ENCODE measurements at places on chromosomes 11 and 22.

DNA sequence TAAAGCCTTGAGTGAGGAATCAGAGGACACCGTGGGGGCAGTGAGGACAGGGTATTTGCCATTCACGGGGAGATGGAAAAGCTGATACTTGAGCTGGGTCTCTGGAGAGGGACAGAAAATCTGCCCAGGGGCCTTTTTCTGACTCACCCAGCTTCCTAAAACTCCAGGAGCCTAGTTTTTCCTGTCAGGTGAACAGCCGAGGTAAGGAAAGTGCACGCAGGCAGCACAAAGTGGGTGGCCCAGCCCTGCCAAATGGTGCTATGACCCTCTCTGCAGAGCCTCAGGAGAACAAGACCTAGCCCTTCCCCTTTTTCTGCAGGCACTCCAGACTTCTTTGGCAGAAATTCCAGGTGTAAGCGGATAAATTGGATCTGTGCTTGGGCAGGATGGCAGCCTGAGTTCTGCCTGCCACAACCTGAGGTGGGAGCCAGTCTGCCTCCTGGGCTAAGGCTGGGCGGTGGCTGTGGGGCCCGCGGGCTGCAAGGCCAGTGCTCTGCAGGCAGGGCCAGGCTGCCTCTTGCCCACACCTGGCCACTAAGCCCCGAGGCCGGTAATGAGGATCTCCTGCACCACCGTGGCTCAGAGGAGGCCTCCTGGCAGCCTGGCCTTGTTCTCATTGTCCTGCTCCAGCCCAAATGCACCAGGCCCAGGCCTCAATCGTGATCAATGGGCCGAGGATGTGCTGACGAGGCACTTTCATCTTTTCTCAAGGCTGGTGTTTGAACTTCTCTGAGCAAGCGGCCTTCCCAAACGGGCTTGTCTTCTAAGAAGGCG, 72.9 kb upstream of the LMO1 start:
- no peak for DNase-seq

- no peak for DNase-seq
Observed at GRCh38 chr11:111541254-111542061, 938 bp downstream of the LAYN start.

DNA sequence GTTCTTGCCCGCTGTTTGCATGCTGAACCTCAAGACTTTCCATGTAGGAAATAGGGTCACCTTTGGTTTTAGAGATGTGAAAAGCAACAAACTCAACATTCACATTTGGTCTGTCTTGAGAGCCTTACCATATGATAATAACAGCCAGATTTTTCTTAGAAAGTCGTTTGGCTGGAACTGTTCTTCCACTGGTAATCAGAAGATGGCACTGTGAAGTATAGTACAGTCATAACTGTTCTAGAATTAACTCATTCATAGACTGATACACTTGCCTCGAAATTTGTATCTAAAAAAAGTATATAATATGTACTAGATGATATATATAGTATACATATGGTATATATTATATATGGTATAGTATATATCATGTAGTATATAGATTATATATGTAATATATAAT, 12.3 kb downstream of the LUZP2 start:
- no peak for DNase-seq

DNA sequence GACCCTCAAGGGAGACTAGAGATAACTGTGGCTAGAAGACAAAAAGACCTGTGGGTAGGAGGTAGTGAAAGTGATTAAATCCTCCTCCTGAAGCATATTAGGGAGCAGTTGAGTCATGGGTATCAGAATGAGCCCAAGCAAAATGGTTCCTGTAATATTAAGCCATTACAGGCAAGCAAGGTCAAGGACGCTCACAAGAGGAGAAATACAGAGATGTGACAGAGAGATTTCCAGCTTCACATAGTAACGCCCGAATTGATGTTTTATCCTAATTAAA, 77.7 kb downstream of the FAM76B start:
- DNase-seq = no peak

- peak; percentile 39 for DNase-seq
Observed at GRCh38 chr11:87421422-87421821, 383.7 kb downstream of the TMEM135 start.

GRCh38 chr11:119361056-119361787, 14.7 kb upstream of the MFRP start:
- peak; percentile 30 for DNase-seq

DNA sequence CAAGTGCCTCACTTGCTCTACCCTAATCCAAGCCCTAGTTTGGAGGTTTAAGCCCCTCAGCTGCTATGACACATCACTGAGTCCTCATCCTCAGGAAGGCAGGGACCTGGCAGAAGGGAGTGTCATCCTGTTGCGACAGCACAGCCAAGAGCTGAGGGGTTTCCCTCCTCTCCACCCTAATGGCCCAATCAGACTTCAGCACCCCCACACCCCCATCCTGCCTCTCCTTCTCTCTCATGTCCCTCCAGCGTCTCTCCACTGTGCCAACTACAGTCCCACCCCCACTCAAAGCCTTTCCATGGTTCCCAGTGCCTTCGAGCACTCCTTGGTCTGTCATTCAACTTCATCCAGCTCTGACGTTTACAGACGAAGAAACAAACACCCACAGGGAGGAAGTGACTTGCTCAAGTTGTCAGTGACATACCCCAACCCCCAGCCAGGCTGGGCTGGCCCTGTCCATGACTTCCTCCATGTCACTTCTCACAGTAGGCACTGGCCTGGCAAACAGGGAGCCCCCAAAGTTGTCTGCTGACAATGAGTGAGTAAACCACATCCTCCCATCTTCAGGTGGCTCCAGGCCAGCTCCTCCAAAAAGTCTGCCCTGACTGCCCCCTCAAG, 15.6 kb downstream of the ARAP1 start:
- DNase-seq = no peak

- no peak for DNase-seq
Observed at GRCh38 chr11:111018566-111018965, 227.0 kb upstream of the POU2AF2 start.

DNA sequence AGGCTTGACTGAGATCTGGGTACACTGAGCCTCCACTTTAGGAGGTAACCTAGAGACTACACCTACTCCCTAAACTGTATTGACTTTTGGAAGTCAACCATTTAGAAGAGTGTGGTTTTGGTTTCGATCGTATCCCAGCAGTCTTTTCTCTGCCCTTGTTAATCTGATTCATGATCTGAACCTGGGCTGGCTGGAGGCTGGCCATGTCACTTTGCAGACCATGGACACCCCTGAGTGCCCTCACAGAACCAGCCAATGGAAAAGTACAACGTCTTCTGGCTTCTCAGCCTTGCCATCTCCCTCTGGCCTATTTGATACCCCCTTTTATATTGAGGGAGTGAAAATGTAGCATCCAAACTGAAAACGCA, 10.8 kb downstream of the EHF start:
- peak; percentile 85 for DNase-seq

DNA sequence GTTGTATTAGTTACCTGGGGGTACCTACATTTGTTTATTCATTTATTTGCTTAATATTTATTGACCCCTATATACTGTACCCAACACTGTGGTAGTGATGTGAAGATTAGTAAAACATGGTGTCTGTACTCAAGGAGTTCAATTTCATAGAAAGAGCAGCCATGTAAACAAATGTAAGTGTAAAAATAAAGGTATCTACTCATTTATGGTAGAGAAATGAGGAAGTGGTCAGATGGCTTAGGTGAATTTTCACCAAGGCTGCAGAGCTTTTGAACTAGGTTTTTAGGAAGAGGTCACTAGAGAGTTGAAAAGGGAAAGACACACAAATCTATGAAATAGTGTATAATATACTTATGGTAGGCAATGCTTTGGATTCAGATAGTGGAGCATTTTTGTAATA, 11.1 kb downstream of the CTR9 start:
- DNase-seq = no peak

- no peak for DNase-seq
Observed at GRCh38 chr22:35425971-35426800, 26.2 kb downstream of the MCM5 start.

GRCh38 chr22:17243524-17243923, 24.3 kb upstream of the ADA2 start:
- DNase-seq = no peak

GRCh38 chr11:45647786-45648185, 17.6 kb downstream of the CHST1 start:
- DNase-seq = no peak

- DNase-seq = no peak
Observed at GRCh38 chr11:2520736-2521035, 75.9 kb downstream of the KCNQ1 start.

DNA sequence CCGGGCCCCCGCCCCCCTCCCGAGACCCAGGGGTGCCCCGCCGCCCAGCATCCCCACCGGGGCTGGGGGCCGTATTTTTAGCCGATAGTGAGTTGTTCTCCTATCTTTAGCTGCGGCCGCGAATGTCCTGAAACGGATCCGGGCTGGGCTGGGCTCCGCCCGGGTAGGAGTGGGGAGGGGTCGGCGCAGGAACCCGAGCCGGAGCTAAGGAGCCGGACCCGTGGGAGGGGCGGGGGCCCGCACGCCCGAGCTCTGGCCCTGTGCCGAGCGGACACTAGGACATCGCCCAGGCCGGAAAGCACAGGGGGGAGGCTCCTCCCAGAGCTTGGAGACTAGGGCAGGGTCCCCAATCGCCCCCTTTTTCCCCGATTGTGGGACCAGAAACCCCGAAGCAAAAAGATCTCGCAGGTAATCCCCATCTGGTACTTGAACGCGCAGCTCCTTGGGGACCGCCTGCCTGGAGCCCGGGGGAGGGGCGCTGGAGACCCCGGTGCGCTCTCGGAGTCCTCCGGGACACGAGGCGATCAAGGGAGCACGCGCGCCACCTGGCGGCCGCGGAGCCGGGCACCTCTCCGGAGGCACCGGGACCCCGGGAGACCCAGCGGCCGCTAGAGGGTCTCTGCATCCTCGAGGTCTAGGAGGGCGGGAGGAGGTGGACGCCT, 669 bp downstream of the CDC42EP2 start:
- DNase-seq = peak; percentile 87

DNA sequence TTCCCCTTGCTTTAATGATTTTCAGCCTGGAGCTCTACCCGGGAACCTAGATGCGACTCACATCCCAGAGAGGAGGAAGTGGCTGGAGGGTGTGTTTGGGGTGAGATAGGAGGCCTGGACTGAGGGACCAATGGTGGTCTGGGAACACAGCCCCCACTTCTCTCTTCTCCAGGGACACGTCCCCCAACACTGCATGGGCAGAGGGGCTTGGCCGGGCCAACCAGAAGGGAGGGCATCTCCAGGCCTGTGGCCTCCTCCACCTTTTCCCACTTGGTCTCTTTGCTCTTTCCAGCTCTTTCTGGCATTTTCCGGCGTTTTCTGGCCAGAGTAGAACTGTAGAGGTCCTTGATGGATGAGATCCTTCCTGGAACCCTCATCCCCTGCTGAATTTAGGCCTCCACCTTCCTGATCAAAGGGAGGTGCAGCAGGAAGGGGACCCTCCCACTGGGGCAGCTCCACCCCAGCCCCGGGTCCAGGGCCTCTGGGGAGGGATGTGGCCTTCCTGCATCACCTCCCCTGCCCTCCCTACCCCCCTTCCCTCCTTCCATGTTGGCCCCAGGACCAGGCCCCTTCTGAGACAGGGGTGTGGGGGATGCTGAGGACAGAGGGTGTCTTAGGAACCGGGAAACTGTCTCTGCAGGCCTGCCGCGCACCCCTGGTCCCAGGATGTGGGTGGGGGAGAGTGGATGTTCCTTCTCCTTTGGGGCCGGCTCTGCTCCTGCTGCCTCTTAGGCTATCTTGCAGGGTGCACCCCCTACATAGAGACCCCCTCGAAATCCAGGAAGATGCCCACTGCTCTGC, 24.4 kb downstream of the MRGPRG start:
- DNase-seq = no peak

- no peak for DNase-seq
Observed at GRCh38 chr11:474914-475506, 24.9 kb downstream of the PTDSS2 start.

GRCh38 chr22:37633089-37633624, 6.3 kb upstream of the SH3BP1 start:
- no peak for DNase-seq

DNA sequence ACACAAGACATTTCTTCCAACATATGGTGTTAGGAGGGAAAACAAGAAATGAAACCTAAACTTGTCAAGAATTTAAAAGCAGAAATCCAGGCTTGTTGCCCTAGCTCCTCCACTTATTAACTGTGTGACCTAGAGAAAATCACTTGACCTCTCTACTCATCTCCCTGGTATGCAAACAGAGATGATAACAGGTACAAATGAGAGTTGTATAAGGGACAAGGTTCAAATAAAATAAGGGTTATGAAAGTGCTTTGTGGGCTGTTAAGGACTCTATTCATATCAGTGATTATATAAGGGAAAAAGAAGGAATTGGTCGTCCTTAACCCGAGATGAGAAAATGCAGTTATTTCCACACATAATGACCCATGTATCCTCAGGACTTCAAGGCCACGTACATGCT, 372.7 kb upstream of the TENM4 start:
- no peak for DNase-seq

GRCh38 chr11:7570938-7571521, 57.2 kb downstream of the PPFIBP2 start:
- no peak for DNase-seq

GRCh38 chr11:107691000-107691750, 20.7 kb downstream of the SLN start:
- DNase-seq = no peak

GRCh38 chr11:3942160-3942955, 86.9 kb downstream of the STIM1 start:
- no peak for DNase-seq

GRCh38 chr11:61131998-61132555, 29.1 kb downstream of the VPS37C start:
- DNase-seq = no peak

DNA sequence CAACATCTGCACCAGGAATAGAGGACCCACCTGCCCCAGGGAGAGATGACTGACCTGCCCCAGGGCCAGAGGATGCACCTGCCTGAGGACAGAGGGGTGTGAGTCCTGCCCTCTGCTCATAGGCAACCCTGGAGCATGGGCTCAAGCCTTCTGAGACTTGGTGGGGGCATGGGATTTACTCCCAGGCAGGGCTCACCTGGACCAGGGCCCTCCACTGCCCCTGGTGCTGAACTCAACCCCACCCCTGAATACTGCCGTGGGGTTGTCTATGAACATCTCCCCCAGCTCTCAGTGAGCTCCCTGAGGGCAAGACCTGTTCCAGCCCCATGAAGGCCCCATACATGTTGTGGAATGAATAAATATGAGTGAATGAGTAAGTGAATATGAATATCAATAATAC, 33.8 kb upstream of the MUC5AC start:
- DNase-seq = no peak

DNA sequence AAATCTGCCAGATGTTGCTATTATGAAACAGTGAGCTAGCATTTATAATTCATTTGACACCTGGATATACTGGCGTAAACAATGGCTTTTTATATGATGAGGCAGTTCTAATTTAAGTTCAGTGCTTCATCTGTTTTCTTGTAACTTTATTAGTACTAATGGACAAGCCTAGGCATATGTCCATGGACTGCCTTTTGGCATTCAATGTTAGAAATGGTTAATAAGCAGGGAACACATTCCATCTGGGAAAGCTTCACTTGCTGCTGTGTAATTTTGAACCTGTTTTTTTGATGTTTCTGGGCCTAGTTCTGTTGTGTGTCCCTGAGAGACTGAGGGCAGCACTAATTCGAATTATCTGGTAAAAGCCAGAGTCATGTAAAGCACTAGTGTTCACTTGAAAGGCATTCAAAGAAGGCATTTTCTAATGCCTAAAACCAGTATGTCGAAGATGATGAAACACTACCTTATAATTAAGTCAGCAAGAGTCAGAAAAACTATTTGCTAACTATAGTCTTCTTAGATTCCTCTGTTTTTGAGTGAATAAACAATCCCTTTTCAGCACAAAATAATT, 138.5 kb downstream of the SWAP70 start:
- no peak for DNase-seq

Data from NCI-H1092 (cell line).